ENCODE measurements at places on chromosomes 7 and 10.

- no peak for DNase-seq
Observed at GRCh38 chr7:11714205-11714604, 117.8 kb downstream of the THSD7A start.

- no peak for DNase-seq
Observed at GRCh38 chr10:74418285-74418872, 267.4 kb downstream of the ADK start.

- no peak for DNase-seq
Observed at GRCh38 chr10:7312488-7312857, 98.4 kb downstream of the SFMBT2 start.

DNA sequence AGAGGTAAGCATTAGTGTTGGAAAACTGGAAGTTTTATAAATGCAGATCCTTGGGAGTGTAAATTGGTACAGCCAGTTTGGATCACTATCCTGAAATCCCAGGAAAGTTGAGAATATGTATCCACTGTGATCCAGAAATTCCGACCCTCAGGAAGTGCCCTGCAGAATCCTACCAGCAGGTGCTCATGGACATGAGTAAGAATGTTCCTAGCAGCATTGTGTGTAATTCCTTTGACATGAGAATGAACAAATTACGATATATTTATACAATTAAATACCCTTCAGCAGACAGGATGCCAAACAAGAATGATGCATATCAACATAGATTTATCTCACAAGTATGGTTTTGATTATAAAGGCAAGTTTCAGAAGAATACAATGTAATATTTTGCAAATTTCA, 181.6 kb downstream of the XPNPEP1 start:
- no peak for DNase-seq

DNA sequence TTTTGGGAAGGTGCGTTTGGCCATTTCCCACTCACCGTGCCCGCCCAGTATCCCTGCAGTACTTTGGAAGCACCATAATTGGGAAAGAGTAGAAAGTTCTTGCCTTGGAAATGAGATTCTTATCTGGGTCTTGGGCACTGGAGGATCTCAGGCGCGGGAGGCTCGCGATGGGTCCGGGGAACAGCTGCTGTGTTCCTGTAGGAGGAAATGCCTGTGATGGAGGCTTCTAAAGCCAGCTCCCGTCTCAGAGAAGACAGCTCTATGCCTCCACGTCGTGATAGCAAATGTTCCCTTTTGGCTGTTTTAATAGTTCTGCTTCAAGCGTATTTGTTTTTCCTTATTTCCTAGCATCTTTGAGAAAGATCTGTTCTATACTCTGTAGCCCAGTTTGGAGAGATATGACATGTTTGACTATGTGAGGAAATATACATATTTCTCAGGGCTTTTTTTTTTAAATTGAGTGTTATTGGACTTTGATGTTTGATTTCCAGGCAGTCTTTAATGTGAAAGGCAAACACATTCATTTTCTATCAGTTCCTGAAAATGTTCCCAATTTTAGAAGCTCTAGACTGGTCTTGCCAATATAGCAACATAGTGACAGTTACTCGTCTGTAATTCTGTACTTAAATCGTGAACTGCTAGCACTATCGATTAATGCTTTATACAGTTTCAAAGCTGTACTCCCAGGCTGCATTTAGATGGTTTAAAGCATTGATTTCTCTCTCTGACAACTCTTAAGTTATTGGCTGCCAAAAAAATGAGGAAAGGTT, 280.8 kb downstream of the DPP6 start:
- DNase-seq, result no peak

DNA sequence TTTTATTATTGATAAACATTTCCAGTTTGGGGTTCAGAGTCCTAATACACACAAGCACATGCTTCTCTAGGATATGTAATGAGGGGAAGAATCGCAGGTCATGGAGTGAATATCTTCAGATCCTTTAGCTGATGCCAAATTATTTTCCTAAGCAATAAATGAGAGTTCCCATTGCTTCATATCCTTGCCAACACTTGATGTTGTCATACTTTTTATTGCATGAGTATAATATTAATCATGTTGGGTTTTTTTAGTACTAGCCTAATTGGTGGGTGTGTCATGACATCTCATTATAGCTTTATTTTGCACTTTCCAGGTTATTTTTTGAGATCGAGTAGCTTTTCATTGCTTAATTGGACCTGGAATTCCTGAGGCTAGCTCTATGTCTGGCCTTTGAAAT, 35.3 kb downstream of the TLX1 start:
- DNase-seq, result no peak
